NCI-H187 (cell line): ENCODE measurements at places on chromosomes 7 and 10.

GRCh38 chr7:82578430-82578829 lies 134.9 kb upstream of the CACNA2D1 start:
- no peak for DNase-seq

GRCh38 chr10:48557511-48558123 lies 47.3 kb downstream of the ARHGAP22 start:
- no peak for DNase-seq

DNA sequence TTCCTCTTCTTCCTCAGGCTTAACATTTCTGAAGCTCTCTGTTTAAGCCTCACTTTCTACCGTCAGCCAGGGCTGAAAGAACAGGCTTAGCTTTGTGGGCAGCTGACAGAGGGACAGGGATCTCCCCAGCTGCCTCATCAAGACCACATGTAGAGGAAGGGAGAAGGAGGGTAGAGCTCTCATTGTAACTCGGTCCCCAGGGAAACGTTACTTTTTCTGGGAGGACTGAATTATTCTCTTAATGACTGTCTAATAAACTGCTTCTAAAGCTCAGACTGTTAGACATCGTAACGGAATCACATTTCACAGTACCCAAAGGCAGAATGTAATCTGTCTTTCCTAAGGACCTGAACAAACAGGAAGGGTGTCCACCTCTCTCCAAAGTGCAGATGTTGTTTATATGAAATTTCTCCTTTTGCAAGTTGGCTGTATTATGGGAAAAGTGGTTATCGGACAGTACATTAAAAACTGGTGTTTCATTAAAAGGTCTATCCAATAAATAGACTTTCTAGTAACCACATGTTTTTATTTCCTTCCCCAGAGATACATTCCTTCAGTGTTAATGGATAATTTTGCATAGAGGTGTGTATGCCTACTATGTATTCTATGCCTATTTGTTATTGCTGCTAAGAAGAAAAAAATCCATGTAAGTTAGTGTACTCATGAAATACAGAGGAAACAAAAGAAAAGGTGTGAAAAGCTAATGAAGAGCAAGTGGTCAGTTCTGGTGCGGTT lies 144.2 kb downstream of the CTTNBP2 start:
- no peak for DNase-seq

- DNase-seq = no peak
Observed at GRCh38 chr10:22618078-22618785, 96.1 kb downstream of the PIP4K2A start.

DNA sequence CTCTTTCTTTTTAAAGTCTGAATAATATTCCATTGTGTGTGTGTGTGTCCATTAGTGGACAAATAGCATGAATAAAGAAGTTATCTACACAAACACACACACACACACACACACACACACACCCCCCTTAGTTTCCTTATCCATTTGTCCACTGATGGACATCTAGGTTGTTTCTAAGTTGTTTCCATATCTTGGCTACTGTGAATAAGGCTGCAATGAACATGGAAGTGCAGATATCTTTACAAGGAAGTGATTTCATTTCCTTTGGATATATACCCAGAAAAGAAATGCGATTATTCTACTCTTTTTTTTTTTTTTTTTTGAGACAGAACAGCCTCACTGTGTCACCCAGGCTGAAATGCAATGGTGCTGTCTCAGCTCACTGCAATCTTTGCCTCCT lies 113.5 kb downstream of the MBL2 start:
- DNase-seq = no peak

GRCh38 chr10:123287594-123288247 lies 133.5 kb downstream of the BUB3 start:
- DNase-seq = no peak

DNA sequence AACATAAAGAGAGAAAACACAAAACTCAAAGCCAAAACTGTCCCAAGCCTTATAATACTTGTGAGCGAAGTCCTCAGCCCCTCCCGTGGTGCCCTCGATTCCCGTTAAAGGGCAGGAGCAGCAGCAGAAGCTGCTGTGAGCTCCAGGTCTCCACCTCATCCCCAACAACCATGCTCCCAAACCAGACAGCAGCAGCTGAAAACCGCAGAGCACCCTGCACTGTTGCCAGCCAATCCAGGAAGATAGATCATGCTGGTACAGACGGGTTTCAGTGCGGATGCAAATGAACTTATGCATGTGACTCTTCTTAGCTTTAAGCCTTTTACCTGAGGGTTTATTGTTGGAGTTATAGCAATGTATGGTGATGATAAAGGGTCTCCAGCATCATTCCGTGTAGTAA lies 97.9 kb downstream of the DNAJB6 start:
- DNase-seq = no peak

GRCh38 chr7:51236470-51237132 lies 80.0 kb downstream of the COBL start:
- DNase-seq = no peak

DNA sequence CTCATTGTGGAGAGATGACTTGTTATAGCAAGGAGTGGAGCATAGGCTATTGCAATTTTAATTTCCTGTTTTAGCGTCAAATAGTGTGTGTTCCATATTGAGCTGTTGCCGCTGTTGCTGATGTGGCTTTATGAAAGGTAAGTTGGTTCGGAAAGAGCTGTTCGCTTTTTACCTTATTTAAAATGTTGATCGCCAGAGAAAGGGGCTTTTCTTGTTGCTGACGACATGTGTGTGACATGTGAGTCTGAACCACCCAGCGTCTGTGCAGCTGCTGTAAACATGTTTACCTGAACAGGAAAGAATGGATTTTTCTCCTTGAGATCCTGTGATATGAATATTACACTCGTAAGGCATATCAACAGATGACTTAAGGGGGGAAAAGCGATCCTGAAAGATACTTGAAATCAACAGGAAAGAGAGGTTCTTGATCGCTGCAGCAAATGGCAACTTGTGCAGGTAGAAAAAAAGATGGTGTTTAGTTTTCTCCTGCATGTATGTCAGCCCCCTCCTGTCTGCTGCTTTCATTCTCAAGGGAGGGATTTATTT lies 2.5 kb downstream of the ZEB1 start:
- DNase-seq = no peak

DNA sequence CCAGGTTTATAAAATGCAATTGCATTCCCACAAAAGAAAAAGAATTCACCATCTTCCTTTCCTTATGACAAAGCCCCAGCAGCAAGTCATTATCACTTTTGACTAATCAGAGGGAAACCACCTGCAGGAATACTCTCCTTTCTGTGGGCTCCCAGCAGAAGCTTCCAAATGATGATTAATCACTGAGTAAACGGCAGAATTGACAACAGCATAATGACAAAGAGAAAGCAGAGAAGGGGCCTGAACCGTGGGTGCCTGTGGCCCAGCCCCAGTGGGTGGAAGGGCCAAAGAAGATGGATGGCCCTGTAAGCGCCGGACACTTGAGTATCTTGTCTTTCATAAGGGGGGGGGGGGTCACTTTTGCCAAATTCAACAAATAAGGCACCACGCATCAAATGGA lies 152.4 kb upstream of the NRBF2 start:
- DNase-seq = no peak

- DNase-seq = no peak
Observed at GRCh38 chr7:128266883-128267594, 26.0 kb downstream of the LEP start.

DNA sequence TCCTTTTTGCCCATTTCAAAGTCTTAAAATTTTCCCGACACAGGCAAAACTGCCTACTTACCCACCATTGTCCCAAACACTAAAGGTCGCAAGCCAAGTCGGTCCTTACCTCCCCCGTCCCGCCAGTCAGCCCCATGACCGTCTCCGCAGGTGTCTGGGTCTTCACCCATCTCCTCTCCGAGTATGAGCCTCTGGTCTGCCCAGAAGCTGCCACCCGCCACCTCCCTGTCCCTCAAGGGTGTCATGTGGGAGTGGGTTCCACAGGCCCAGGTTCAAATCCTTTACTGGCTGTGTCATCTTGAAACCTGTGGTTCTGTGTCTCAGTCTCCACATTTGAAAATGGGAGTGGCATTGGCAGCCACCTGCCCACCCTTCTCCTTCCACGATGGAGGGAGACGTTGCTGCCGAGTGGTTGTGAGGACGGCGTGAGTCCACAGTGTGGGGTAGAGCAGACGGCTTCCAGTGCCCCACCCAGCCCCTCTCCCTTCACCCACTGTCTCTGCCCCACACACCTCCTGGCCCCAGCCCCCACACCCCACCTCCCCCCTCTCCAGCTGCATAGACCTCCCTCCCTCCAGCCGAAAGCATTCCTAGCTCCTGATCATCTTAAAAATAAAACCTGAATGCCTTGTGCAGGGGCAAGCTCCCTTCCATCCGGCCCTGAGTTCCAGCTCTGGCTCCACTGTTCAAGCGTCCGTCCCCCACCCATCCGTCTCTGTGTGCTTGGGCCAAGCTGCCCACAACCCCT lies 35.3 kb downstream of the FOXL3 start:
- no peak for DNase-seq

DNA sequence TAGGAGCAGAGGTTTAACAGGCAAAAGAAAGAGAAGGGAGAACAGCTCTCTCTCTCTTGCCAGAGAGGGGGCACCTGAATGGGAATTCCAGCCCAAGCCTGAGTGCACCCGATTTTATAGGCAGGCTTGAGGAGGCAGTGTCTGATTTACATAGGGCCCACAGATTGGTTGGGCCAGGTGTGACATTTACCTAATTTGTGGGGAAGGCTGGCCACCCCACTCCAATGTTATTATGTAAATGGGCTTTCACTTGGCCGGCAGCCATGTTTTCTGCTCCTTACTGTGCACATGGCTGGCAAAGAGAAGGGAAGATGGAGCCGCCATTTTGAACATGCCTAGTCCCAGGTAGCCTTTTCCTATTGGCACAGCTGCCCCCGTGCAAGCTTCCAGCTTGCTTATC lies 735.5 kb upstream of the AUTS2 start:
- DNase-seq = no peak

GRCh38 chr10:99285881-99286280 lies 43.3 kb upstream of the CNNM1 start:
- no peak for DNase-seq

DNA sequence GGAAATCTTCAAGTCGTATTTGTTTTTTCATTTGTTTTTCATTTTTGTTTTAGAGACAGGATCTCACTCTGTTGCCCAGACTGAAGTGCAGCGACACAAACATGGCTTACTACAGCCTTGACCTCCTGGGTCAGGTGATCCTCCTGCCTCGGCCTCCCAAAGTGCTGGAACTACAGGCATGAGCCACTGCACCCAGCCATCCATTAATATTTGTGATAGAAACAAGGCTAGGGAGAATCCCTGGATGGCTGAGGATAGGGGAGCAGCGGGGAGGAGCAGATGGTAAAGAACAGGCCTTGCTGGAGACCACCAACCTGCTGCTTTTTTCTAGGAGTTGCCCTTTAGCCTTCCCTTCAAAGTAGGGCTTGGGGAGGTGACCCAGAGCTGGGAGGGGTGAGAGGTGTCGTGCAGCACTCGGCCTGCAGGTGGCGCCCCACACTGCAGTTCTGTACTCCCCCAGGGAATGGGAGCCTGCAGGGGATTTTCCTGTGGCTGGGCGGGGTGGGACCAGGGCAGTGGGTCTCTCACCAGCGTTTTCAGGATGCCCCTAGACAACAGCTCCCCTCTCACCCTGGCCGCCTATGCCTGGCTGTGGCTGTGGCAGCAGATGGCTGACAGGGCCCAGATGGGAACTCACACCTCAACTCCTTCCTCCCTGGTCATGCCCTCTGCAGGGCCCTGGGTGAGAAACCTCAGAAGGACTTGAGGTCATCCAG lies 12.6 kb upstream of the CDH23 start:
- DNase-seq = peak; percentile 6

DNA sequence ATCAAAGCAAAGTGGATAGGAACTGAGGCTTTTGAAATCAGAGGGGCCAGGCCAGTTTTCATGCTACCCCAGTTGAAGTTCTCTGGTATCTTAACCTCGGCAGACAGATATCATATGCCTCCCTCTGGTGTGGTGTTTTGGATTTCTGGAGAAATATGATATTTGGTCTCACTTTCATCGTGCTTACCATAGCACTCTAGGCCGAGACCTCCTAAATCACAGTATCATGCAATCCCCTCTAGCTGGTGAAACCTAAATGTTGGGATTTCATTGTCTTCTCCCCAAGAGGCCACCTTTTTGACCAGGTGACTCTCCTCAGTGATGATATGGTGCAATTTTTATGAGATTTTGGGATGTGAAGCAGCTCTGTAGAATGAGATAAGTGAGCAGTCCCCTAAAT lies 183.5 kb downstream of the CREB5 start:
- no peak for DNase-seq

GRCh38 chr10:125141860-125142484 lies 18.4 kb downstream of the CTBP2 start:
- DNase-seq = no peak

GRCh38 chr7:37070471-37070870 lies 346.2 kb upstream of the AOAH start:
- no peak for DNase-seq

DNA sequence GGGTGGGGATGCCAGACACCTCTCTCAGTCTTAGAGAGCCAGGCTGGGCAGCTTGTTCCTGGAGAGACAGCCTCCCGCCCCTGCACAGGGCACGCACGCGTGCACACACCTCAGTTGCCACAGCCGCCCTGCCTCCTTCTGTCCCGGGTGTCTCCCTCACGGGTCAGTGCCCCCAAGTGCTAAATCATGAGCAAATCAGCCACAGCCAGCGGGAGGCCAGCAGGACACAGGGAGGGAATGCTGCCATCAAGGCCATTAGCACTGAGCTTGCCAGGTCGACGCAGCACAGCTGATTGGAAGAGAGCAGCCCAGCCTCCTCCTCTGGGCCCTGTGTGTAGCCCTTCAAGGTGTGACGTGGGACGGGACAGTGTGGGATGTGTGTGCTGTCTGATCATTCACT lies 130.4 kb downstream of the CDH23 start:
- DNase-seq = no peak

GRCh38 chr7:7709291-7709690 lies 9.1 kb downstream of the RPA3 start:
- no peak for DNase-seq

DNA sequence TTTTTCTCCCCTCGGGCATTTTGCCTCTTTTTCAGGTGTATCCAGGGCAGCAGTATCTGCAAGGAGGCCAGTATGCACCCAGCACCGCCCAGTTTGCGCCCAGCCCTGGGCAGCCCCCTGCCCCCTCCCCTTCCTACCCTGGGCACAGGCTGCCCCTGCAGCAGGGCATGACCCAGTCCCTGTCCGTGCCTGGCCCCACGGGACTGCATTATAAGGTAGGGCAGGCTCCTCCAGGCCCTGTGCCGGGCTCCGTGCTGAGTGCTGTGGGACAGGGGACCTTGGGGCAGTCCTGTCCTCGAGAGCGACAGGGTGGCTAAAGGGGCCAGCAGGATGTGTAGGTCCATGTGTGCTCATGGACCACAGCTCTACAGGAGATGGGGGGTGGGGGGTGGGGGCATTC lies 10.6 kb downstream of the ZMIZ2 start:
- no peak for DNase-seq

DNA sequence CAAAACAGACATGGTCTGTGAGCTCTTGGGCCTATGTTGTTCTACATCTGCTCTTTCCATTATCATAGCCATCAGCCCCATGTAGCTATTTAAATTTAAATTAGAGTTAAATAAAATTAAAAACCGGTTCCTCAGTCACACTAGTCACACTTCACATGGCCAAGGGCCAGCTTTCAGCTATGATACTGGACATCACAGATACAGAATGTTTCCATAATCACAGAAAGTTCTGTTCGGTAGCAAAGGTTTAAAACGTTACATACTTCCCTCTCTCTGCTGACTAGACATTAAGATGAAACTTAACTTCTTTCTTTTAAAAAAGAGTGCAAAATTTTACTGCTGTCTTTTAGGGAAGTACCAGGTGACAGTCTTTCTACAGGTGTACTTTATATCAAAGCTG lies 43.0 kb downstream of the SRPK2 start:
- DNase-seq = no peak

- DNase-seq = no peak
Observed at GRCh38 chr10:34758447-34758996, 56.6 kb downstream of the PARD3 start.

GRCh38 chr10:72353965-72354355 lies 759 bp downstream of the DNAJB12 start:
- no peak for DNase-seq
